Frontal cortex (tissue), 4 donors: ENCODE measurements at places on chromosomes 2 and 18.

DNA sequence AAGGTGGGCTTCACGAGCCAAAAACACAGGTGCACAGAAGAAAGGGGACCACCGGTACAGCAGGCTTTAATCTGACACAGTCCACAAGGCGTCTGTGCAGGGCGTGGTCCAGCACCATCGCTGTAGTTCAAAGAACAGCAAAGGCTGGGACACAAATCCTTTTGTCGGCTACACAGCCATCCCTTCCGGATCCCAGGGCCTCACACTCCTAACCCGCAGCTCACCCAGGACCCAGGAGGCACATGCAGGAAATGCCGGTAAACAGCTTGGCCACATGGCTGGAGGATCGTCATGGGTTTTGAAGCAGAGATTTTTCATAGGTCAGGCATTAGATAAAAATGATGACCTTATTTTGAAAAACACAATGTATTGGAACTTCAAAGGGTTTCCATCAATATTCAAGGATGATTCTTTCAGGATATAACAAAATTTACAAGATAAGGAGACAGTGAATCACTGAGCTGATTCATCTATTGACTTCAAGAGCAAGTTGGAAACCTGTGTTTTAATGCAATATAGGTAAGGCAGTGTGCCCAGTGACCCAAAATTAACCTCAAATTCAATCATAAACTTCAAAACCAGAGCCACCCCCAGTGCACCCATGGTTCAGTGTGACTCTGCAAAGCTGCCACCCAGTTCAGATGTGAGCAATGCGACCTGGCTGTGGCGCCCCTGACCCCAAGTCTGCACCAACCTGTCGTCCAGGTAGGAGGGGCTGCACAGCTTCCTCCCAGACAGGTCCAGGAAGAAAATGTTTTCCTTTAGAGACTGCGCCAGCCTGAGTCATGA is 74.4 kb downstream of the TMEM18 start:
- DNase-seq: no peak

GRCh38 chr2:15836689-15837610 is 103.4 kb upstream of the MYCN start:
- DNase-seq: no peak

DNA sequence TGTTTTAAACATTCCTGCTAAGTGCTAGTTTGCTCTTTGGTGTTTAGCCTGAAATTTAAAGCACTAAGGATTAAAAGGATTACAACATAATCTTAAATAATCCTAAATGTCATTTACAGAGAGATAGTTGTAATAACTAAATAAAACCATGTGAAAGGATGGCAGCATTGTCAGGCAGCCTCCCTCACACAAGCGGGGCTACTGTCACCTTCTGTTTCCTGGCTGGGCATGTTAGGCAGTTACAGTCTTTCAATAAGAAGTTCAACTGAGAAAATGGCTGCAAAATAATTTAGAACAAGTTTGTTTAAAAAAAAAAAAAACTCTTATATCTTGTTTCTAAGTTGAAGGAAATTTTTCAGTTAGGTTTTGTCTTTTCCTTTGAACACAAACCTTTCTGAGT is 124.9 kb downstream of the ARHGAP15 start:
- DNase-seq: no peak

DNA sequence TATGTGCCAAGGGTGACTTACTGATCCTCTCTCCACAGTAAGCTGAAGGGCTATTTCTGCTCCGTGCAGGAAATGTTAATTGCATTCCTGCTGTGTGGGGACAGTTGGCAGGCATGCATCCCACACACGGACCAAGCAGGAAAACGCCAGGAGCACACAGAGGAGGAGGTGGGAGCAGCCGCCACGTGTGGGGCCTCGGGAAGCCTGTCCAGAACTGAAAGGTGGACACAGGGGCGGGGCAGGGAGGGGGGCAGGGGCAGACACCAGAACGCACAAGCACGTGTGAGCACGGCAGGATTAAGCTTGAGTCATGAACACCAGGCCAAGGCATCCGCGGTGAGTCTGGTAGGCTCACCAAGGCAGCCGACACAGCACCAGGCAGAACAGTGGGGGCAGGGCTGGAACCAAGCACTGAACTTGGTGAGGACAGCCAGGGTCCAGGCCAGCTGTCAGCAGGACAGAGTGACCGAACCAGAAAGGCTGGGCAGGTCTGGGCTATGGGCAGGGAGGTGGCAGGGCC is 177.1 kb downstream of the EIPR1 start:
- DNase-seq: no peak

DNA sequence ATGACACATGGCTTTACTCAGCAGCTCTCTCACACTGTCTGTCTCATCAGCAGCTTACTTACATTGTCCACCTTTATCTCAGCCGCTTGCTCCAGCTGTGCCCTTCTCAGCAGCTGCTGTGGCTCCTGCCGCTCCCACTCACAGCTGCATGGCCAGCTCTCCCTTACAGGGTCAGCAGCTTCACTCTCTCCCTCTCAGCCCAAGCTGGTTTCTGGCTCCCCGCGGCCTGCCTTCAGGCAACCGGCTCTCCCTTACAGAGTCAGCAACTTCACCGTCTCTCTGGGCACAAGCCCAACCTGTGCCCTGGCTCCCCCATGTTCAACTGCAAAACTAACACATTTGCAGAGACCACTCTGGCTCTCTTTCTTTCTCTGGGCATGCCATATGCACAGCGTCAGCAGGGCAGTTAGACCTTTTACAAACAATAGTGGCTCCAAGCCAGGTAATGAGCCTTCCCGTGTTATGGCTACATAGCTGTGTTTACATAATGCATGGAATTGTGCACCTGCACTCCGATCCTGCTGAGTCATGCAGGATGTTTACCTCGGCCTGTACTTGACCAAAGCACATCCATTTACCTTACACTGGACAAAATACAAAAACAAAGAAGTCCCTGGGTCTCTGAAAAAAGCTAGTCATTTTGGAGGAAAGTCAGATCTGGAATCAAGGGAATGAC is 167.3 kb downstream of the DOK6 start:
- no peak for DNase-seq

GRCh38 chr2:105885456-105885855 is 140.7 kb downstream of the NCK2 start:
- DNase-seq: no peak

DNA sequence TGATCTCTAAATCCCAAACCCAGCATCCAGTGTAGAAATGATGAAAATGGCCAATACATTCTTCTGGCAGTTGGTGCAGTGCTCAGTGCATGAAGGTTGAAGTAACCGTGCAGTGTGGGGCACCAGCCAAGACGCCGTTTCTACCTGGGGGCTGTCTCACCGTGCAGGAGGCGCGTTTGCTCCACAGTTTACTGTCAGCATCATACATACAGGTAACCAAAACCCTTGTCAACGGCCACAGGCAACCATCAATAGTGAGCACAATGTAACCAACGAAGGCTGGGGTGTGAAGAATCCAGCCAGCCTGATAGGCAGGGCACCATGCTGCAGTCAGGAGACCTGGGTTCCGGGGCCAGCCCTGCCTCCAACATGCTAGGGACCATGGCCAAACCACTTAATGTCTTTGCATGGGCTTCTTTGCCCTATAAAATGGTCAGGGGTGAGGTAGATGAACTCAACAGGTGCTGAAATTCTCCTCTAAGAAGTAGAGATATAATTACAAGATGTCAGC is 127.5 kb upstream of the ID2 start:
- no peak for DNase-seq

DNA sequence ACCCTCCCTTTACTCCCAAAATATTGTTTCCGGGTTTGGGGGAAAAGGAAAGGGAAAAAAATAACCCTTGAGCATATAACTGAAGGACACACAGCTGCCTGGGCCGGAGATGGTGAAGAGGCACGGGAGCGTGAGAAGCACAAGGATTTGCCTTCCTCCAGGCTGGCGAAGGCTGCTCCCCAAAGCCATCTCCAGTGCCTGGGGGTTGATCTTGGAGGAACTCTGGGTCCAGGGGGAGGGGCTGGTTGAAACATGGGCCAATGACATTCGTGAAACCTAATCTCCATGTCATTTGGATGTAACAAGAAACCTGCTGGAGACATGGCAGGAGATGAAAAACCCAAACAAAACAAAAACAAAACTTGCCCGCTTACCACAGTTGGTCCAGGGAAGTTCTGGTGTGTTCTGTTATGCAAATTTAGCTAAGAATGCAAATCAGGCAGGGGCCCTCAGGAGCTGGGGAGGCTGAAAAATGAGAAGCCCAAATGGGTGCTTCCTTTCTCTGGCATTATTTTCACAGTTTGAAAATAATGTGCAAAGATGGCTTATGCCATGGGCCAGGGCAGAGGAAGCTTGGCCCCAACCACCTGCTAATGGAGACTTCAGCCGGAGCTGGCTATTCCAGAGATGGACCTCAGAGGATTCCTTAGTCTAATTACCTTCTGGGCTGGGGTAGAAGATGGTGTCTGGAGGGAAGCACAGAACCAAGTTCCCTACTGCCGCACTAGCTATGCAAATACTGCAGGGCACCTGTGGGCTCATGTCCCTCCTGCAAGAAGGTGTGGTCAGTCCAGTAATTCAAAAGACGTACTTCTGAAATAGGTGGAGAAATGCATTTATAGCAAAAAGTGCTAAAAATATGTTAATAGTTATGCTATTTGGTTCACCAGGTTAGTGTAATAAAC is 180.9 kb downstream of the BCL2 start:
- no peak for DNase-seq

DNA sequence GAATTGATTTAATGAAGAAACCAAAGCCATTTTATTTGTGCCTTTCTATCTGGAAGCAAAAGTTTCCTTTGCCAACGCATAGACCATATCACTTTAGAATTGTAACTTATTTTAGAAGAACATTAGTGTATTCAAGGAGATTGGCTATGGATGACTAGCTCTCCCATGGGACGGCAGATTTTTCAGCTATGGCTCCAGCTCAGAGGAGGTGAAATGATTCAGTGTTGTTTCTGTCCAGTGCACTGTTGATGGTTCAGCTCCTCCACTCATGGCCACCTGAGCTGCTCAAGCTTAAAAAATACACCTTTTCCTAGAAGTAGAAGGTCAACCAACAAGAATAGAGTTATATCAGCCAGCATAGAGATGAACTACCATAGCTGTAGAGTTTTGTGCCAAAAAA is 1597.5 kb upstream of the PIK3C3 start:
- no peak for DNase-seq

DNA sequence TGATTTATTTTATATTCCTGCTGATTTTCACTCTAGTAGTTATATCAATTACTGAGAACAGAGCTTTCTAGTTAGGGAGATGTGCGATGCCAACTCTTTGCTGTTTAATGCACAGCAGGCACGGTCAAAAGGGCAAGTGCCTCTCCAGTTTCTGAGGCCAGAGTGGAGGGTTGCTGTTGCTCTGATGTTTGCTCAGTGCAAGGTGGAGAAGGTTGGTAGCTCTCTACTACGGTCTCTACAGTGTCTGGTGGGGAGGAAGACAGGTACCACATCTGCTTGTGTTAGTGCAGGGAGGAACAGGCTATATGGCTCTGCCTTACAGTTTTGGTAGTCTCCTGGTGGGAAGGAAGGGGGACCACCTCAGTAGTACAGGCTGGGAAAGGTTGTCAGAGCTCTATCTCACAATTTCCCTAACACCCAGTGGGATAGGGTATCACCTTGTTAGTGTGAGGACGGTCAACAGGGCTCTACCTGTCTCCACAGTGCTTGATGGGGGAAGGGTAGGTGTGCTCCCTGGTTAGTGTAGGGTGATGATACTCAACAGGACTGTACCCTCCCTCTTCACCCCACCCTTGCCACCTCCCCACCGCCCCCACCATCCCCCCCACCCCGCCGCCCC is 85.9 kb downstream of the FANCL start:
- no peak for DNase-seq

DNA sequence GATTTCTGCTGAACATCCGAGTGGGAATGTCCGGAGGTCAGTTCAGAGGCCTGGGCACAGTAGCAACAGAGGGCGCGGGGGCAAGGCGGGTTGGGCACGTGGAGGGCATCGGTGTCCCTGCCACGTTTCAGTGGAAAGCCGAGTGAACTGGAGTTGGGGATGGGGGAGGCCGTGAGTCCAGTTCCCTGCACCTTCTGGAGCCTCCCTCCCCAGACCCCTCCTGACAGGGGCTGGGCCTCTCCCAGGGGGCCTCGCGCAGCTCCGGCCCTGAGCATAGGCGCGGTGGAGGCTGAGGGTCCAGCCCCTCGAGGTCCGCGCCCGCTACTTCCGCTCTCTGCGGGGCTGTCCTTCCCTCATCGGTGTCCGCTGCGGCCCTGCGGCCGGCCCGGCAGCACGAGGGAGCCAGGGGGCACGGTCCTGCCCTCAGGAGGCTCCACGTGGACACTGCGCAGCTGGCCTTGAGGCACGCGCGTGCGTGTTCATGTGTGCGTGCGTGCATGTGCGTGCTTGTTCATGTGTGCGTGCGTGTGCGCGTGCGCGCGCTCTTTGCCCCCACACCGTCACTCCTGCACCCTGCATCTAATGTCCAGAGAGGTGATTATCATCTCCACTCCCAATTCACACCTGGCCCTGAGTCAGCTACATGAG is 50.2 kb downstream of the PLEKHB2 start:
- DNase-seq: no peak

DNA sequence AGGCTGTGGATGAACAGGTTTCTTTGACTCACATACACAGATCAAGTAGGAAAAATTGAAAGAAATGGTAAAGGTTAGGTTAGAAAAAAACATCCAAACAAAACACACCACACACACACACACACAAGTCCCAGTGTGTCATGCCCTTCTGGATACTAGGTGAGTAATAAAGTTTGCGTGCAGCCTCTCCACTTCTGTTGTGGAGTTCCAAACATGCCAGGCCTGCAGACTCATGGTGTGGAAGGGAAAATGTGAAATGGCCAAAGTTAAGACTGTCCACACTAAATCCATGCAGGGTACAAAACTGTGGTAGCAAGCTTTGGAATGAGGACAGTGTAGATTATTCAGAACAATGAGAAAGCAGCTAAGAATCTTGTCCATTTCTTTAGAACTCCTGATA is 114.6 kb downstream of the IKZF2 start:
- no peak for DNase-seq

GRCh38 chr2:230570987-230571386 is 141.7 kb upstream of the CAB39 start:
- DNase-seq: no peak

- no peak for DNase-seq
Observed at GRCh38 chr2:165203689-165204559, at the start of gene SCN3A. TSS of gene SCN3A (minus strand) at chr2:165204050. CDS start at chr2:165176394, 27,656 bp downstream.
